ENCODE measurements at places on chromosomes 6 and 20.
A peak's percentile ranks its signal among the peaks of the same experiment; 100 is the strongest.

DNA sequence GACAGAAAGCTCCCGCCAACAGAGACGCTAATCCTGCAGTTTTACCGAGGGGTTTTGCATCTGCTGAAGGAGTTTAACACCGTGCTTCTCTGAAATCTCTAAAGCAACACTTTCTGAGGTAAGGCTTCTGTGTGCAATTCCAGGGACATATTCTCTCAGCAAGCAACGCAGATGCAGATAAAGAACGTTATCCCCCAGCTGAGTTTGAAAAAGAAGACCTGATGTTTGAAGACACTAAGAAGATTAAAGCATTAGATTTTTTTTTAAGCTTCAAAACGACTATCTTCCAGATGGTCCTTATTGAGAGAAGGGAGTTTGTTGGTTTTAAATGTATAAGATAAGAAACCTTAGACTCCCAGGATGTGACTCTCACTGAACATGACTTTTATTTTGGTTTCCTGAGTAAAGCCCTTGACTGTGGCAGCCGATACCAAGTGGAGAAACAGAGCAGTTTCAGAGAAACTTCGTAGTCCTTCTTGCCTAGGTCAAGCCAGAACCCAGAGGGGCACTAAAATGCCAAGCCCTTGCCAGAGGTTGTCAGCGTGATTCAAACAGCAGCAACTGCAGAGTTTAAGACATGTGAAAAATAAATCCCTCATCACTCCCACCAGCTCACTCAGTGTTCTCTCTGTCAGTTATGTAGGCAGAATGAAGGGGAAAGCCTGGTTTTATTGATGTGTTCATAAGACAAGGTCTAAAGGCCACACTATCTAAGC, 353.3 kb upstream of the CNR1 start:
- DNase-seq, result no peak

DNA sequence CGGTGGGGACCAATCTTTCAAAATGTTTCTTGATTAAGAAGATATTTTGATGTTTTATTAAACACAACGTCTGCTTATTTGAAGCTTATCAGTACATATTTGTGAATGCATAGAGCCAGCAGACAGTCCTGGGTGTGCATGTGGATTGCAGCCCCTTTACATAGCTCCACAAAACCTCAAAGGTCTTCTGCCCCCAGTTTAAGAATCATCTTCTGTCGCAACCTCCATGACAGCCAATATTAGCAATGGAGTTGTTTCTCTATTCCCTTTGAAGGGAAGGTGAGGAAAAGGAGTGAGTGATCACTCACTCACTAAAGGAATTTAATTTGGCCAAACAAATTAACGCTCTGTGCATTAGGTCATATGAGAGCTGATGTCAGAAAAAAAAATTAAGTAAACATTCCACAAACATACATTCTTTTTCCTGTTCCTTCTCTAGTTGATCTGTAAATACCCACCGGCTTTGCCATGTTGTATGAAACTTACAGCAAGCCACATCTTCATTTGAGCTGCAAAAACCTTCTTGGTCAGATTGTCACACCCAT, 152.9 kb downstream of the SIM1 start:
- DNase-seq, result no peak

- DNase-seq, result no peak
Measured at GRCh38 chr6:40477246-40478126, 109.7 kb downstream of the LRFN2 start.

- DNase-seq, result no peak
Measured at GRCh38 chr6:133769463-133769862, 119.5 kb upstream of the TCF21 start.

DNA sequence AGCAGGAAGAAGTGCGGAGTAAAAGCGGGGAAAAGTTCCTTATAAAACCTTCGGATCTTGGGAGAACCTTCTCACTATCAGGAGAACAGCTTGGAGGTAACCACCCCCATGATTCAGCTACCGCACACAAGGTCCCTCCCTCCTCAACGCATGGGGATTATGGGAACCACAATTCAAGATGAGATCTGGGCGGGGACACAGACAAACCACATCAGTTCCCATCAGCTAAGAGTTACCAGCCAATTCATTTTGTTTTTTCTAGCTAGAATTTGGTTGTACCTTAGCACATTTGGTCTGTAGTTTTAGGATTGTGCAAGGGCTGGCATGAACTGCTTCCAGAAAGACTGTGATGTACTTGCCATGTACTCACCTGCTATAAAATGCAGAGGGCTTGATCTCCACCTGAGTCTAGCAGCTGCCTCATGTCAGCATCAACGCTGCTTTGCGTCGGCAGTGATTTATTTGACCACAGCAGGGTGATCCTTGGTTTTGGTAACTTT, 94.7 kb upstream of the SLC2A12 start:
- no peak for DNase-seq

DNA sequence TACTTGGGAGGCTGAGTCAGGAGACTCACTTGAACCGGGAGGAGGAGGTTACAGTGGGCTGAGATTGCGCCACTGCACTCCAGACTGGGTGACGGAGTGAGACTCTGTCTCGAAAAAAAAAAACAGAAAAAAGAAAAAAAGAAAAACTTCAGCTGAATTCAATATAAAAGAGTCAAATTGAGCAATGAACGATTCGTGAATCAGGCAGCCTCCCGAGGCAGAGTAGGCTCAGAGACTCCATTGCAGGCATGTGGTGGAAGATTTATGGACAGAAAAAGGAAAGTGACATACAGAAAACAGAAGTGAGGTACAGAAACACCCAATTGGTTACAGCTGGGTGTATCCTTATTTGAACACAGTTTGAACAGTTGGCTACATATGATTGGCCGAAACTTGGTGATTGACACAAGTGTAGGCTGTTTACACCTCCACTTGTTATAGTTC, 56.3 kb downstream of the HLA-DPB1 start:
- DNase-seq, result no peak

DNA sequence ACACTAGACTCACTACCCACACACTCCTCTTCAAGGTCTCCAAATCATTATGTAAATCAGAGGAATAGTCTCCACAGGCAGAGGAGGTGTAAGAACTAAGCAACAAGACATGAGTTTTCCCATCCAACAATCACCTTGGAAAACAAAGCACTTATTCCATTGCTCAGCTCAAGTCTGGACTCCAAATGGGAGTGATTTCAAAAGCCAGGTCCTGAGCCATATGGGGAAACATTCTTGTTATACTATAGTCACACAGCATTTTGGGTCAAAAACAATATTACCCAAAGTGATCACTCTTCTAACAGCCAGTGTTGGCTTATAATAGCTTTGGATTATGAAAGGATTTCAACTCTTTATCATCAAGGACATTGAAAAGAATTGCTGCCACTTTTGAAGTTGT, 3.6 kb upstream of the PRPH2 start:
- DNase-seq, result no peak

DNA sequence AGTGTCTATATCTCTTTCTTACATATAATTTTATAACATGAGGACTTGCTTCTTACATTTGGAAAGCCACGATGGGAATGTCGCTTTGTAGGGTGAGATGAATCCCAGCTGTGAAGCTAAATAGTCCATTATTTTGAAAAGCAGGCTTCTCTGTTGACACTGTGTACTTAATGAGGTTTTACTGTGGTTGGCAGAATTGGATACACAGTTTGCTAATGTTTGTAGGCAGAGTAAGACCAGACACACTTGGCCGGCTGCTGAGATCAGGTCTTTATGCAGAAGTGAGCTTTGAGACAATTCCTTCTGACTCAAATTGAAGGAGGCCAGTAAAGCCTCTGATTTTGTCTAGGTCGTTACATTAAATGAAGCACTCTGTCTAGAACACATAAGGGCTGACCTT, 93.0 kb downstream of the NDUFAF5 start:
- DNase-seq, result no peak

GRCh38 chr6:67952948-67953347, 682.1 kb upstream of the ADGRB3 start:
- no peak for DNase-seq

DNA sequence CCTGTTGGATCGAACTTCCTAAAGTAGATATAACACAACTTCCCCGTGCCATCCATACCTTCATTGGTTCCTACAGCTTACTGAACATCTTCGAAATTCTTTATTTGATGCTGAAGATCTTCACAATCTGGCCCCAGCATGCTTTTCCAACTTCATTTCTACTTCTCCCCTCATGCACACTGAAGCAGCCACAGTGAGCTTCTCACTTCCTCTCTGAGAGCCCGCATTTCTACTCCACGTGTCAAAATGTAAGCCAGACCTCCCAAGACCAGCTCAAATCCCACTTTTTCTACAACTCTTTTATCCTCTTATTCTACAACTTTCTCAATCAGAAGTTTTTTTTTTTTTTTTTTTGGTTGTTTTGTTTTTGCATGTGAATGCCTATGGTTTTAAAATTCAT, 254.7 kb downstream of the GMPR start:
- DNase-seq, result no peak

DNA sequence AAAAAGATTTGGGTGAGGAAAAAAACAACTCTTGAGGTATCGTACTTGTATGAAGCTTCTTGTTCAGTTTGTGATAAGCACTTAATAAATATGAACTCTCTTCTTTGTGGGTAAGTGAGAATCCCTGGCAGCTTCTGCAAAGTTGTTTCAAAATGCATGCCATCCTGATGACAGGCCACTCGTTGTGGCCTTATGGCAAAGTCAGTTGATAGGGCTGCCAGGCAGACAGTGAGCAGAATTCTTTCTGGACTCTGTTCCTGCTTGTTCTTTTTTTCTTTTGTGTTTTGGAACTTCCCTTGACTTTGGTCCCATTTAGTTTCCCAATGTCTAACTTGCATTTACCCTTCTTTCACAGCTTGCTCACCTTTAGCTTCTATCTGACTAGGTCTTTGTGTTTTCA, 983.5 kb upstream of the FLRT3 start:
- DNase-seq, result no peak

- DNase-seq, result peak; percentile 5
Measured at GRCh38 chr6:146593986-146594385, 4.8 kb upstream of the ADGB start.

- DNase-seq, result no peak
Measured at GRCh38 chr6:25266456-25267100, 12.6 kb upstream of the CARMIL1 start.

GRCh38 chr6:13863699-13864155, 49.4 kb upstream of the MCUR1 start:
- DNase-seq, result no peak

DNA sequence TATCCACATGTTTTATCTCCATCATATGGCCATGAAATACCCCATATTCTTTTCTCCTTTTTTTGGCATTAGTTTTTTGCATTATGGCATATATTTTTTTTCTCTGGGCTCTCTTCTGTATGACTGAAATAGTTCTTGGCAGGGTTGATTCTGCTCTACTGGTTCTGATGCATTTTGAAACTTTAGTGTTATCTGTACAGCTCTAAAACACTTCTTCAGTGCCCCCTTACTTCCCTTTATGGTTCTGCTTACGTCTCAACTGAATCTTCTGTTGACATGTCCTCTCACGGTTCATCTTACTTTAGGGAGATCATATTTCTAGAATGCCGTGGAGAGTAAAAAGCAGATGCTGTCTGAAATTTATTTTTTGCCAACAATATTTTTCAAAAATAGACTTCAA, 23.2 kb upstream of the TXNDC5 start:
- DNase-seq, result no peak

- no peak for DNase-seq
Measured at GRCh38 chr6:169168302-169168630, 85.4 kb downstream of the THBS2 start.

GRCh38 chr6:42124223-42124836, 18.1 kb downstream of the C6orf132 start:
- no peak for DNase-seq

- no peak for DNase-seq
Measured at GRCh38 chr6:47934023-47934422, 152.2 kb downstream of the OPN5 start.

DNA sequence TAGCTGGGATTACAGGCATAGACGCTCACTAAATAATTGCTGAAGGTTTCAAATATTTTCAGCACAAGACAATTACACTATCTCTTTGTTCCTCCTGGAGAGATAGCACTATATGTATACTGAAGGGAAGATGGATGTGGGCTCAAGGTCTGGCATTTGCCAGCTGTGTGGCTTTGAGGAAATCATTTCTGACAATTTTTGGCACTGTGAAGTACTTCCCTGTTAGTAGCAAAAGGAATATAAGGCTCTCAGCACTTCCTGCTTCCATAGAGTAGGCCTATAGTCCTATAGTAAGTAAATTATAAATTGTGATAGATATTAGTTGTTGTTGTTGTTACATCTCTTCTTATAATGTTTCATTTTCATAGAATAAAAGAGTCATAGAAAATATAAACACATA, 271.1 kb downstream of the SAMD5 start:
- no peak for DNase-seq

DNA sequence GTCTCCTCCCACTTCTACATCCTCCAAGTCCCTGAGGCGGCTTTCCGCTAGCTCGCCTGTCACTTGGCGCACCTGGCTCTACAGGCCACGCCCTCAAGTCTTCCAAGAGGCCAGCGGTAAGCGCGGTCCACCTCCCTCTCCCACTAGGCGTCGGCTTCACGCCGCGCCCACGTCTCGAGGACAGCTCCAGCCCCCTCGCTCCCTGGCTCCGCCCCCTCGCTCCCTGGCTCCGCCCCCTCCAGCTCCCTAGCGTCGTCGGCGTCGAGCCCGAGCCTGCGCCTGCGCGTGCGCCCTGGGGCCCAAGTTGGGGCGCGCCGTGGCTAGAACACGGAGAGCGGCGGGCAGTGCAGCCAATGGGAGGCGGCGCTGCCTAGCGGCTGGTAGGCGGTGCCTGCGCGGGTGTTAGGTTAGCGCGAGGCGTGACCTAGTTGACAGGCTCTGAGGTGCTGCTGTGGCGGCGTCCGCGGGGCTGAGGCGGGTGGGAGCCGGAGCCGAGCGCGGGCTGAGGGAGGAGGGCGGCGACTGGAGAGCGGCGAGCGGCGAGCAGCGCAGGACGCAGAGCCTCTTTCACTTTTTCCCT, at the start of gene MACROD2:
MACROD2 (plus strand) TSS at position 431 of the 580 bp plus-strand sequence.
- peak; percentile 80 for DNase-seq

- no peak for DNase-seq
Measured at GRCh38 chr20:60913298-60913697, 338.8 kb upstream of the CDH4 start.

DNA sequence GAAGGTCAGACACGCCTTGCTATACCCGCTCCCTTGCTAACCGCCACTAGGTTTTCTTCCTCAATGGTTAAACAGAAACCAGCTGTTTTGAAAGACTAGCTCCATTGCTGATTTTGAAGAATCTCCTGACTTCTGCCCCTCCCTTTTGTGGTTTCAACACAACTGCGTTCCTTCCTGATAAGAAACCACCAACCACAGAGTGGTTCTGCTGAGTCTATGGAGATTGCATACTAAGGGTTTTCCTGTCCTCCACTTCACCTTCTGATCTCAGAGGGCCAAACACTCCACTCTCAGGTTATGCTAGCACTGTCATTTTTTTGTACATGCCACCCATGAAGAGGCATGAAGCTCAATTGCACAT, 207.9 kb downstream of the MYLK4 start:
- no peak for DNase-seq

DNA sequence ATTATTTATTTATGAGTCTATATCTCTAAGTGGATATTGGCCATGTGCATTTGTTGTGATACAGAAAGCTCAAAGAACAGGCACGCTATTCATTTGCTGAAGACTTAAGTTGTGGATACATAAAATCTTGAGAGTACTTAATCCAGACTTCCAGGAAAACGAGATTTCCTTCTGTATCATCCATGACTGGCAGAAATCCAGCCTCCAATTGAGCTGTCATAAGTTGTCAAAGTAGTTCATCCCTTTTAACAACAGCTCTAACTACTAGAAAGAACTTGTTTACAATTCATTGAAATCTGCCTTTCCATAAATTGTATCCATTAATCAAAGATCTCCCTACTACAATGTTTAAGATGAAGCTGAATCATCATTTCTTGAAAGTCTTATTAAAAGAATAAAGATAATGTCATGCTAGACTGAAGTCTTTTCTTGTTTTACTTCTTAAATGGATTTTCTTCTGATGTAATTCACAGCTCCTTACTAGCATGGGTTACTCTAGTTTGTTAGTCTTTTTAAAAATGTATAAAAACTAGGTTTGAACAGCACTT, 447.3 kb upstream of the CITED2 start:
- no peak for DNase-seq
